ENCODE measurements at places on chromosomes 11 and 22. TPM values are rescaled to one million over a fixed set of nuclear protein-coding genes. Genes with fewer than 3 reads are reported as not detected.
A peak's percentile ranks its signal among the peaks of the same experiment; 100 is the strongest.

Gene TRIM6
- total RNA-seq: 5.6 TPM

DNA sequence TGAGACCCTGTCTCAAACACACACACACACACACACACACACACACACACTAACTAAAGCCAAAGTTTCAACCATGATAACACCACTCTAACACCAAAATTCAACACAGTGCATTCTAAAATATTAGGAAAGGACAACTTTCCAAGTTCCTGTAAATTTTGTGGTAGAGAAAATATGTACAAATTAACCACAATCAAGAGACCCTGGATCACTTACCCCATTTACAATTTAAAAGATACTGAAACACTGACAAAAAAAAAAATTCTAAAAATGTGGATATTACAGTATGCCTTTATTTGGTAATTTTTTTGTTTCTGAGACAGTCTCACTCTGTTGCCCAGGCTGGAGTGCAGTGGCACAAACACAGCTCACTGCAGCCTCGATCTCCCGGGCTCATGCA is 9.7 kb downstream of the MRTFA start:
- no peak overlapping the region for H3K27ac ChIP-seq
- no peaks in the 10 kb centered on the region for H3K36me3 ChIP-seq
- DNase-seq: no peak
- no peaks in the 10 kb centered on the region for H3K27me3 ChIP-seq

GRCh38 chr11:87038235-87038977 is 672 bp downstream of the TMEM135 start:
- no peaks in the 10 kb centered on the region for H3K27me3 ChIP-seq
- peak overlapping the region; percentile 1 for H3K27ac ChIP-seq
- H3K36me3 ChIP-seq: no peaks in the 10 kb centered on the region

Gene CASP4
- 77.4 TPM for total RNA-seq

- no peaks in the 10 kb centered on the region for H3K36me3 ChIP-seq
- H3K27me3 ChIP-seq: no peaks in the 10 kb centered on the region
- H3K27ac ChIP-seq: no peak overlapping the region
These were observed 7.7 kb upstream of the TMEM9B start for GRCh38 chr11:8971924-8972316.

Gene CRYAB
- total RNA-seq: not detected

DNA sequence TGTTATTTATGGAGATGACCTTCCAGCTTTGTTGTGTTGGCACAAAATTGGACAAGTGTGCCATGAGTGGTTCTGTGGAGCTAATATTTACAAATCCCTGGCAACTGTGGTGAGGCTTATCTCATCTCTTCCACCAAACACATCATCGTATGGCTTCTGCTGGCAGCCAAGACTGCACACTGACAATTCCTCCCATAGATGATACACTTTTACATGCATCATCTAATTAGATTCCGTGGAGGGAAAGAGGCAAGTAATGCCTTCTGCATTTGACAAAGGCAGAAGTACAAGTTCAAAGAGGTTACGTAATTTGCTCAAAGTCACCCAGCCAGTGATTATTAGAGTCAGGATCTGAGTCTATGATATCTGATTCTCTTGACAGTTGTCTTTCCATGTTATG is 62.7 kb upstream of the KIRREL3 start:
- H3K27me3 ChIP-seq: no peaks in the 10 kb centered on the region
- no peaks in the 10 kb centered on the region for H3K4me1 ChIP-seq
- H3K27ac ChIP-seq: no peak overlapping the region
- no peaks in the 10 kb centered on the region for H3K36me3 ChIP-seq
- no peak overlapping the region for H3K4me3 ChIP-seq
- DNase-seq: no peak

GRCh38 chr11:2793701-2794045 is 91.9 kb downstream of the CDKN1C start:
- DNase-seq: no peak
- H3K36me3 ChIP-seq: no peaks in the 10 kb centered on the region
- H3K27me3 ChIP-seq: no peaks in the 10 kb centered on the region
- H3K27ac ChIP-seq: no peak overlapping the region
- no peak overlapping the region for H3K4me3 ChIP-seq
- no peaks in the 10 kb centered on the region for H3K4me1 ChIP-seq

Gene ZNF74
- 13.4 TPM for total RNA-seq

DNA sequence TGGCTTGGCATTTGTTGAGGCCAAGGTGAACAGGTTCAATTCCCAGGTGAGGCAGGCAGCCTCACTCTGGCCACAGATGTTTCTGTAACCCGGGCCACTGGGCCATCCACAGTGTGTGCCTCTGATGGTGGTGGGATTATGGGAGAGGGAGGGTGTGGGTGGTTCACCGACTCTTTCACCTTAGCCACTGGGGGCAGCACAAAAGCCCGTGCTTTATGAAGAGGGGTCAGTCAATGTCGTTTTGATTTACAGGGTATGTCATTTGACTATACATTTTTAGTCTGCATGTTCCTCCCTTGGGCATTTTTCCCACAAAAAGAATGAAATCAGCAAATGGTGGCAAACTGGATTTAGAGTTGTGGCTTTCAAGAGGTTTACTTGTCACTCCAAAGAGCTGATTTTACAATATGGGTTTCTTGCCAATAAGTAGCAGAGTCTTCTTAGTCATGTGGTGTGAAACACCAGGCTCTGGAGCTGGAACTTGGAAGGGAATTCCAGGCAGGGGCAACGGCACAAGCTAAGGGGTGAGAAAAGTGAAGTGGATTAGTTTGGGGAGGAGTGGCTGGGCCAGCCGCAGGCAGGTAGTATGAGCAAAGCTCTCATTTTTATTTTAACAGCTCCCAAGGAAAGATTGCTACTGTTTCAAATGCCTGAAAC is 217.8 kb upstream of the ZBED5 start:
- DNase-seq: no peak
- H3K36me3 ChIP-seq: no peaks in the 10 kb centered on the region
- no peaks in the 10 kb centered on the region for H3K4me1 ChIP-seq
- no peak overlapping the region for H3K4me3 ChIP-seq
- H3K27me3 ChIP-seq: peaks cover 2% of the 10 kb centered on the region

Gene FIBP
- 105 TPM for total RNA-seq

DNA sequence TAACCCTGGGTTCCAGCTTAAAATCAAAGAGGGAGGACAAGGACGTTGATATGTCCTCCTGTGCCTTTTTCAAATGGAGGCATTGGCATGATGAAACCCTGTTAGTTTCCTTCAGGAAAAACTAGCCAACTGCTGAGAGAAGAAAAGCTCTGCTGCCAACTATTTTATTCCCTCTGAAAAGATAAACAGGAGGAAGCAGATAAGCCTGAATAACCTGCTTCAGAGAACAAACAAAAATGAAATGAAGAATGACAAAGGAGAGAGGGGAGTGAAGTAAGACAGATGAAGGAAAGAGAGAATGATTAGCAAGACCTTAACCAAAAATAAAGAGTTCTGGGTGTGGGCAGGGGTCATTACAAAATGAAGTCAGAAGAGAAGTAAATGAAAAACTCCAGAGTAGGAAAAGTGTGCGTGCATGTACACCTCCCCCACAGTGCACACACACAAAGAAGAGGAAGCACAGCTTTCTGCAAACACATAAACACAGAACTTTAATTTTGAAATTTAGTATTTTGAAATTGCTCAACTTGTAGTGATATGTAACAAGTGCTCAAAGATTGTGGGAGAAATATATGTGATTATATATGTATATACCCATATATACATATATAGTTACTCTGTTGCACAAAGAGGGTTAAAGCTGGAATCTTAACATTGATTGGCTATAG is 332.2 kb downstream of the LUZP2 start:
- H3K36me3 ChIP-seq: no peaks in the 10 kb centered on the region
- no peak overlapping the region for H3K4me3 ChIP-seq
- no peaks in the 10 kb centered on the region for H3K27me3 ChIP-seq

Gene NXPE2
- total RNA-seq: not detected

Gene GGTLC3
- not detected for total RNA-seq

DNA sequence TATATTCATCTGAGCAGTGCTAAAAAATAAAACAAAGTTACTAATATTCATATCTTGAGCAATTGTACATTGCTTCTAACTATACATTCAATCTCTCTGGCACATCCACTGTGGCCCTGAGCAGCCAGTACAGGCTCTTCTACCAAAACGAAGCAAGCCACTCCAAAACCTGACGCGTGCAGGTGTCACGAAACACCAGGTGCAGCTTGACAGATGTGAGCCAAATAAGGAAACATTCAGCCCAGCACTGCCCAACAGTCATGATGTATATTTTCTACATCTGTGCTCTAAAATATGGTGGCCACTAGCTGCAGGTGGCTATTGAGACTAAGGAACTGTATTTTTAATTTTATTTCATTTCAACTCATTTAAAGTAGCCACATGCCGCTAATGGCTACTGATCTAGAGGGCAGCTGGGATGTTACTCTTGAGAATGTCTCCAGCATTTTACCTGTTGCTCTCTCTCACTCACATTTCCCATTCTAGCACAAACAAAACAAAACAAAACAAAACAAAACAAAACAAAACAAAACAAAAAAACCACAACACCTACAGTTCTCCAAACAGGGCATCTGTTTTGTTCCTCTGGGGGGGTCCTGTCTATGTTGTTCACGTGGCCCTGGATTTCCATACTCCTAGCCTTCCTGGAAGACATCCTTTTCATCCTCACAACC is 77.7 kb downstream of the LARGE1 start:
- no peak for DNase-seq
- no peak overlapping the region for H3K27ac ChIP-seq
- H3K4me1 ChIP-seq: no peaks in the 10 kb centered on the region
- H3K4me3 ChIP-seq: no peak overlapping the region
- no peaks in the 10 kb centered on the region for H3K27me3 ChIP-seq
- H3K36me3 ChIP-seq: no peaks in the 10 kb centered on the region

Gene CELSR1
- 2.1 TPM for total RNA-seq

Gene KRTAP5-9
- 0.30 TPM for total RNA-seq

DNA sequence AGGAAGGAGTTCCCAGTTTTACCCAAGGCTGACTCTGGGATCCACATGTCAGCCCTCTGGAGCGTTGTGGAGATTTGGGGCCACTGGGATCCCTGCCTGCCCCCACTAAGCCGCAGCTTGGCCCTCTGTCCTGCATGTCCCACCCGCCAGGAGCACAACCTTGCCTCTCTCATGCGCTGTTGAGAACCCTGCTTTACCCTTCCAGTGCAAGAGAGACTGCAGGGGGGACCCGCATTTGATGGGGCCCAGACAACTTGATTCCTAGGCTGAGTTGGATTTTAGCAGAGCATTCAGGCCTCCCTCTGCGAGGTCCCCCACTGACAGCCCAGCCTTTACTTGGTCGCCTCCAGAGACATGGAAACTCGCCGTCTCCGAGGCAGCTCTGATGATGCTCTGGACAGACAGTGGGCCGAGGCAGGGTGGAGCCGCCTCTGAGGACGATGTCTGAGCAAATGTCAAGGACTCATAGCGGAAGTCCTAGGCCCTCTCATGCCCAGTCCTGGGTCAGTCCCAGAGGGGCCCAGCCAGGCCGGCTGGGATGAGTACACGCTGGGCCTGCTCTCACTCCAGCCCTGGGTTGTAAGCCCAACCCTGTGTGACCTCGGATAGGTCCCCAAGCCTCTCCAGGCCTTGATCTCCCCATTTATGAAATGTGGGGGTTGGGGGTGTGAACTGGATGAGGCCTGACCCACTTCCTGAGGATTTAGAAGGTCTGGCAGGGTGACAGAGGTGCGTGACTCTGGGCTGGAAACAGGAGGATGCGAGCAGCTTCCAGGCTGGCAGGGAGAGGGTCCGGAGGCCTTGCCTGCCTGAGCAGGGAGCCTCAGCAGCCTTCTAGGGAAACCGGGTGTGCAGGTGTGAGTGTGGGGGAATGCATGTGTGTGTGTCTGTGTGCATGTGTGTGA is 630 bp downstream of the CD5 start:
- no peaks in the 10 kb centered on the region for H3K4me1 ChIP-seq
- H3K27me3 ChIP-seq: no peaks in the 10 kb centered on the region
- no peak overlapping the region for H3K27ac ChIP-seq
- H3K4me3 ChIP-seq: no peak overlapping the region

Gene FGF19
- not detected for total RNA-seq

Gene TPBGL
- not detected for total RNA-seq

Gene DCDC1
- not detected for total RNA-seq

GRCh38 chr22:37762389-37762836 is 45.3 kb upstream of the GCAT start:
- peaks cover 13% of the 10 kb centered on the region for H3K36me3 ChIP-seq
- H3K4me3 ChIP-seq: no peak overlapping the region
- no peak for DNase-seq
- H3K27me3 ChIP-seq: no peaks in the 10 kb centered on the region

DNA sequence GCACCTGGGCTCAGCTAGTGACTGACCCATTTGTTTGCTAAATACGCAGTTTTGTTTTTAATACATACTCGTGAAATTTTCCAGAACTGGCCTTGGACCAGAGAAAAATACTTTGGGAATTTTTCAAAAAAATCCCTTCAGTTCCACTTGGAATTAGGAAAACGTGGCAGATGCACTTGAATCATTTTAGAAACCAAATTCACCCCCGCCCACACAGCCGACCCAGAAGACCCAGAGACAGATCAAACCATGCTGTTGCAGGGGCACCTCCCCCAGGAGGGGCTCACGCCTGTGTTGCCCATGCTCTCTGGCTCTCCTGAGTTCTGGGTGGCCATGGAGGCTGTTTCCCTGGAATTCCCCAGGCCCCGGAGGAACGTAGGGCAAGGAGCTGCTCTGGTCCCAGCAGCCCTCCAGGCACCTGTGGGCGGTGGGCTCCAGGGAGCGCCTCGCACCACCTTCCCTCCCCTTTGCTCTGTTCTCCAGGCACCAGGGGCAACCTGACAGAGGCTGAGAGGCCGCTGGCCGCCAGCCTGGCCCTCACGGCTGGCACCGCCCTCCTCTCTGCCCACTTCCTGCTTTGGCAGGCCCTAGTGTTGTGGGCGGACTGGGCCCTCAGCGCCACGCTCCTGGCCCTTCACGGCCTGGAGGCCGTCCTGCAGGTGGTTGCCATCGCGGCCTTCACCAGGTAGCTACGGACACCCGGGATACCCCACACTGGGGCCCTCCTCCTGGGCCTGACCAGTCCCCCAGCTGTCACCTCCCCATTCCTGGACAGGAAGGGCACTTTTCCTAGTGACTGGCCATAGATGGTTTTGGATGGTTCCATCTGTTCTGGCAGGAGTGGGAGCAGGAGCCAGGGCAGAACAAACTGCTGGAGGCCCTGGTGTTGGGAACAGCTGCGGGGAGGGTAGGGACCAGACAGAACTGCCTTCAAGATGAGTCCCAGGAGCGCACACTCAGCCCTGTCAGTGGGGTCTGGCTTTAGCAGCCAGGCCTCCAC is 3.3 kb upstream of the EPS8L2 start:
- H3K36me3 ChIP-seq: no peaks in the 10 kb centered on the region
- H3K27me3 ChIP-seq: no peaks in the 10 kb centered on the region
- H3K27ac ChIP-seq: no peak overlapping the region

- H3K4me1 ChIP-seq: no peaks in the 10 kb centered on the region
- peaks cover 4% of the 10 kb centered on the region for H3K27me3 ChIP-seq
- no peak for DNase-seq
- H3K36me3 ChIP-seq: no peaks in the 10 kb centered on the region
- no peak overlapping the region for H3K4me3 ChIP-seq
- H3K27ac ChIP-seq: no peak overlapping the region
These were observed 7.2 kb downstream of the FAM83F start for GRCh38 chr22:40001800-40002577.

- no peaks in the 10 kb centered on the region for H3K27me3 ChIP-seq
- H3K4me1 ChIP-seq: peaks cover 32% of the 10 kb centered on the region
- peak; percentile 45 for DNase-seq
- H3K4me3 ChIP-seq: no peak overlapping the region
- no peak overlapping the region for H3K27ac ChIP-seq
These were observed 4.0 kb downstream of the DEAF1 start for GRCh38 chr11:690738-691633.

- no peak for DNase-seq
- no peak overlapping the region for H3K4me3 ChIP-seq
- H3K27me3 ChIP-seq: peaks cover 19% of the 10 kb centered on the region
- H3K36me3 ChIP-seq: no peaks in the 10 kb centered on the region
- no peaks in the 10 kb centered on the region for H3K4me1 ChIP-seq
These were observed 86.1 kb upstream of the TOP3B start for GRCh38 chr22:22068657-22069056.

GRCh38 chr22:38872831-38873248 is 824 bp upstream of the CBX6 start:
- peak overlapping the region; percentile 79 for H3K4me3 ChIP-seq
- H3K27ac ChIP-seq: no peak overlapping the region
- H3K27me3 ChIP-seq: peaks cover 26% of the 10 kb centered on the region
- DNase-seq: peak; percentile 34

Data from endothelial cell of umbilical vein (primary cell).